ENCODE measurements at places on chromosomes 11 and 22.

- DNase-seq, result no peak
Observed at GRCh38 chr11:95065336-95065735, 1.4 kb upstream of the SRSF8 start.

- DNase-seq, result no peak
Observed at GRCh38 chr11:85950317-85951048, 95.3 kb downstream of the CCDC83 start.

GRCh38 chr22:35591714-35592417, 25.3 kb downstream of the MB start:
- DNase-seq, result no peak

- DNase-seq, result no peak
Observed at GRCh38 chr11:112355726-112356125, 95.1 kb upstream of the PLET1 start.

- no peak for DNase-seq
Observed at GRCh38 chr11:92253945-92254344, 29.3 kb downstream of the FAT3 start.

DNA sequence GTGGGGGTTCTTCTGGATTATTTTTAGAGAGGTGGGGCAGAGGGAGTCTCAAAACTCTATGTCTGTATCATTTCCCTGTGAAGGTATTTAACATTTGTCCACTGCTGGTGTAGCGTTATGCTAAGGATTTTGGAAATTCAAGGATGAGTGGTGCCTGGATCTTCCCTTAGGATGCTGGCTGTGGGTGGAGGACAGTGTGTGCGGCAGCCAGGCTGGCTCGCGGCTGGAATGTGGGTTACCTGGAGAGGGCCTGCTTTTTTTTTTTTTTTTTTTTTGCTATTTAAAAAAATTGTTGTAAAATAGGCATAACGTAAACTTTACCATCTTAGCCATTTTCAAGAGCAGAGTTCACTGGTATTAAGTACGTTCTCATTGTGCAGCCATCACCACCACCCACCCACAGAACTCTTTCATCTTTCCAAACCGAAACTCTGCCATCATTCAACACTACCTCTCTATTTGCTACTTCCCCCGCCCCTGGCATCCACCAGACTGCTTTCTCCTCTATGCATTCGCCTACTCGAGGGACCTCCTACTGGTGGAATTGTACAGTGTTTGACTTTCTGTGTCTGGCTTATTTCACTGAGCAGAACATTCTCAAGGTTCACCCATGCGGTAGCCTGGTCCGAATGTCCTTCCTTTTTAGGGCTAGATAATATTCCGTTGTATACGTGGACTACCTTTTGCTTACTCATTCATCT, 67.1 kb downstream of the PARVB start:
- DNase-seq, result no peak

GRCh38 chr11:46326813-46327416, 20.3 kb upstream of the DGKZ start:
- DNase-seq, result no peak

GRCh38 chr11:12723421-12724300, 49.4 kb downstream of the TEAD1 start:
- no peak for DNase-seq

DNA sequence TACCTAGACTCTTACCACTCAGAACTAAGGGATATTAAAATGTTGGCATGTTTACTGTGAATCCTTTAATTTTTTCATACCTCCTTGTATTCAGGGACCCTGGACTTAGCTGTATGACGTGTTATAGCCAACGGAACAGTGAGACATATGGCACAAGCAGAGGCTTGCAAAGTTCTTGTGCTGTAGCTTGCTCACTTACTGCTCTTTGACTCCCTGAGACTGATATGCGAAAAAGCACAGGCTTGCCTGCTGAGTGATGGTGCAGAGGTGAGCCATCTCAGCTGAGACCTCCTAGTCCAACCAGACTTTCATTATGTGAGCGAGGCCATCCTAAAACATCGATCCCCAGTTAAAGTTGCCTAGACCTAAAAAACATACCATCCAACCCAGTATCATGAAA, 811.0 kb downstream of the METTL15 start:
- DNase-seq, result no peak

DNA sequence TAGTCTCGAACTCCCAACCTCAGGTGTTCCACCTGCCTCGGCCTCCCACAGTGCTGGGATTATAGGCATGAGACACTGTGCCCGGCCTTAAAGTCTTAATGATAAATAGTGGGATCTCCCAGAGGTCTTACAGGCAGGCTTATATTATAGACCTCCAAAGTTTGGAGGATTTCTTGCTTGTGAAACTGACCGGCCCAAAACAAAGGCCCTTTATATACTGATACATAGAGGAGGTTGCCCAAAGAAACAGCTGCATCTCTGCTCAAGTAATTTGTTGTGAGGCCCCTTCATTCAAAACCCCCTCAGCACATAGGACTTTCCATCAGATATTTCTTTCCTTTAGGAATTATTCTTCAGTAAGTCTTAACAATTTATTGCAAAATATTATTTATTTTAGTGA, 27.4 kb upstream of the RDX start:
- DNase-seq, result no peak

GRCh38 chr22:42937164-42937843, 77.6 kb downstream of the PACSIN2 start:
- DNase-seq, result peak; percentile 36

DNA sequence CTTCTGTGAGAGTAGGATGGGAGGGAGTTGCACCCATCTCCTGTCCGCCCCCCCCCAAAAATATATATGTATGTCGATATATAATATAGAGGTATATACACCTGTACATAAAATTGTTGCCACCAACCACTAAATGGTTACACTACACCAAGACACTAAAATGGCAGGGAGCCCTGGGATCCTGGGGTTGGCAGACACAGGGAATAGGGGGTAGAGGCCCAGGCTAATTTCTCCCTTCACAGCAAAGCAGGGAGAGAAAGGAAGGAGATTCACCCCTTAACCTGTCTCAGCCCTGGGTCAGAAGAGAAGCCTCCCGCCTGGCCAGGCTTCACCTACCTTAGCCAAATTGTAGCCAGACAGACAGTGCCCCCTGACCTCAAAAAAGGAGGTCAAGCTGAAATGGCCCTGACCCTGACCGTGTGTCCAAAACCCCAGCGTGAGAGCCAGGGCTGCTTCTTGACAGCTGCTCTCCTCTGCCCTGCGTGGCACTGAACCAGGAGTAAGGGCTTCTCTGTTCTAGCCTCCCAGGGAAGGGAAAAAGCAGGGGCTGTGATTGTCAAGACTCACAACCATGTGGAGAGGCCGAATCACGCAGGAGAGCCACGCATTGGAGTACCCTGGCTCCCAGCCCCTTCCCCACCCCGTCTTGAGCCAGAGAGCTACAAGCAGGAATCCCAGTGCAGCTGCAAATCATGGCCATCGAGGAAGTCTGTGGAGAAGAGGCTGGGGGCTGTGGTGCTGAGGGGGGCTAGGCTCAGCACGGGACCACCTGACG, 40.5 kb downstream of the SGSM3 start:
- DNase-seq, result no peak

- peak; percentile 21 for DNase-seq
Observed at GRCh38 chr11:117823294-117823945, 1.1 kb downstream of the FXYD2 start.

DNA sequence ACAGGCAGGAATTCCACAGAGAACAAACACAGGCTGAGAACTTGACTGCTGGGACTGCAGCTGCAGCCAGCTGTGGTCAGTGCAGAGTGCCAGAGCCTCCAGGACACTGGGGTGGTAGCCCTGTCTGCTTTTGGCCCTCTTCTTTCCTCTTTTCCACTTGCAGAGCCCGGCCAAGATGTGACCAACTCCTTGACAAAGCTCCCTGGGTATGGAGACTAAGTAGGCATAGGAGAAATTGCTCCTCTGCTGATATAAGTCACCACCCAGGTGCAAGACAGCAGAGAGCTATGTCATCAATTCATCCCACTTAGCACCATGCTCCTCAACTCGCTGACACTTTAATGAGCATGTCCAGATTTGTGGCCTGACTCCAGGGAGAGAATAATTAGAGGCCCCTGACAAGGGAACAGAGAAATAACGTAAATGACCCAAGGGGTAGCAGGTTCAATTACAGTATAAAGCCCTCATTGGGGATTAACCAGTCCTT, 369.4 kb upstream of the B3GAT1 start:
- DNase-seq, result no peak

DNA sequence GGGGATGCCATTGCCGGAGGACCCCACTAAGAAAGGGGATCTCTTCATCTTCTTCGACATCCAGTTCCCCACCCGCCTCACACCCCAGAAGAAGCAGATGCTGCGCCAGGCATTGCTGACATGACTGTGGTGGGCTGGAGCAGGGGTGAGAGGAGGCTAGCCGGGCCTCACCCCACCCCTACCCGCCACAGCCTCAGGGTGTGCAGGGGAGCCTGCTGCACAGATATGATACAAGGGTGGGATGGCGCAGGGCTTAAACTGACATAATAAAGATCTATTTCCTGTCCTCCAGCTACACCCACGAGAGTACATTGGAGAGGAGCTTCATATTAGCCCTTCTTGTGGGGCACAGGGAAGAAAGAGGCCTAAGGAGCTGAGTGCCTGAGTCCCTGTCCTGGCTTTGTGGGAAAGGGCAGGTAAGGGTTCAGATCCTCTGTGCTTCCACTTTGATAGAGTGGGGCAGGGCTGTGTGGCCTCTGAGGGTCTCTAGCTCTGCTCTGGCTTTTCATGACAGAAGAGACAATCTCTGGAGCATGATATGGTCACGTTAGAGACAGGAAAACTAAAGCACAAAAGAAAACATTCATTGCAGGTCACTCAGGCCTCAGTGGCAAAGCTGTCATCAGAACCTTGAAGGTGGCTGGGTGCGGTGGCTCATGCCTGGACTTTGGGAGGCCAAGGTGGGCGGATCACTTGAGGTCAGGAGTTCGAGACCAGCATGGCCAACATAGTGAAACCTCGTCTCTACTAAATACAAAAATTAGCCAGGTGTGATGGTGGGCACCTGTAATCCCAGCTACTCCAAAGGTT, 12.4 kb downstream of the UCP2 start:
- no peak for DNase-seq

DNA sequence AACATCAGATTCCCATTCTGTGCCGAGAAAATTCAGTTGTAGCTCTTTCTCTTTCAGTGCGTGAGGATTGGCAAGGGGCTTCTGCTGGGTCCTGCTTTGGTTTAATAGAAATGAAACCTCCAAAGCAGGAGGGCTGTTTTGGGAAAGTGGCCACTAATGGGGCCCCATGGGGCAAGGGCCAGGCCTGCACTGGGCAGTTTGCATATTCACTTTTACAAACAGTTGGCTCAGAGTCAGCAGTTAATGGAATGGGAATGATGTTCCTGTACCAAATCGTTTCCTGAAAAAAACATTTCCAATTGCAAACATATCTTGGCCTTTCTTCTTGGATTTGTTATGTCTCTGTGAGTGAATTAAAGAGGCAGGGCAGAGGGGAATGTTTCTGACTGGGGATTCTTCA, 92.1 kb downstream of the PARVA start:
- DNase-seq, result peak; percentile 60

DNA sequence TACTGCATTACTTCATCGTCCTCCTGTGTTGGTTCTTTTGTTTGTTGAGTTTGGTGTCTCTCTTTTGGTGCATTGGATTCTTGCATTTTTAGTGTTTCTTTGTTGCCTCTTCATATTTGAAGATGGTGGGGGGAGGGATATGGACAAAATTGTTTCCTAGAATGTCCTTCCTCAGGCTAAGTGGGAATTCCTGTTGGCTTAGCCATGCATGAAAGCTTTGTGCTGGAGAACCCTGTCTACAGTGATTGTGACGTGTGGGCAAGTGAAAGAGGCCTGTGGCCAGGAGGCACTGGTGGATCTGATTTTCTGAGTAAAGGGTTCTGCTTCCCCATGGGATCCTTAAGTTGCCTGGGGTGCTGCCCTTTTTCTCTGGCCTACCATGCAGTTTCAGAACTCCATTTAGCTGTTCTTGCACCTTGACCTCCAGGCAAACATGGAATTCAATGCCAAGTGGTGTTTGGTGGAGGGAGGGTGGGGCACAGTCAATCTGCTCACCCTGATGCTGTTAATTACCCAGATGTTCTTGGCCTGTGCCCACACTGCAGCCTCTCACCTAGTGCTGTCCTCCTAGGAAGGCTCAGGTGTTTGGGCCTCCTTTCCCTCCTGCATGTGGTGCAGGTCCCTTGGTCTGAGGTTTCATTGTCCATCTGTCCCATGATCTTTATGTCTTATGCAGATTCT, 46.3 kb upstream of the SLC22A12 start:
- DNase-seq, result no peak

GRCh38 chr11:8192016-8192895, 23.4 kb upstream of the RIC3 start:
- DNase-seq, result peak; percentile 72

GRCh38 chr11:111967649-111968048, 30.5 kb downstream of the DIXDC1 start:
- DNase-seq, result no peak

GRCh38 chr11:122765487-122766131, 72.7 kb upstream of the CRTAM start:
- DNase-seq, result no peak

- DNase-seq, result no peak
Observed at GRCh38 chr11:121578251-121578976, 125.6 kb upstream of the SORL1-AS1 start.

- no peak for DNase-seq
Observed at GRCh38 chr11:128463371-128463829, 124.0 kb downstream of the ETS1 start.

GRCh38 chr11:105181100-105181499, 41.5 kb upstream of the CARD18 start:
- DNase-seq, result no peak

DNA sequence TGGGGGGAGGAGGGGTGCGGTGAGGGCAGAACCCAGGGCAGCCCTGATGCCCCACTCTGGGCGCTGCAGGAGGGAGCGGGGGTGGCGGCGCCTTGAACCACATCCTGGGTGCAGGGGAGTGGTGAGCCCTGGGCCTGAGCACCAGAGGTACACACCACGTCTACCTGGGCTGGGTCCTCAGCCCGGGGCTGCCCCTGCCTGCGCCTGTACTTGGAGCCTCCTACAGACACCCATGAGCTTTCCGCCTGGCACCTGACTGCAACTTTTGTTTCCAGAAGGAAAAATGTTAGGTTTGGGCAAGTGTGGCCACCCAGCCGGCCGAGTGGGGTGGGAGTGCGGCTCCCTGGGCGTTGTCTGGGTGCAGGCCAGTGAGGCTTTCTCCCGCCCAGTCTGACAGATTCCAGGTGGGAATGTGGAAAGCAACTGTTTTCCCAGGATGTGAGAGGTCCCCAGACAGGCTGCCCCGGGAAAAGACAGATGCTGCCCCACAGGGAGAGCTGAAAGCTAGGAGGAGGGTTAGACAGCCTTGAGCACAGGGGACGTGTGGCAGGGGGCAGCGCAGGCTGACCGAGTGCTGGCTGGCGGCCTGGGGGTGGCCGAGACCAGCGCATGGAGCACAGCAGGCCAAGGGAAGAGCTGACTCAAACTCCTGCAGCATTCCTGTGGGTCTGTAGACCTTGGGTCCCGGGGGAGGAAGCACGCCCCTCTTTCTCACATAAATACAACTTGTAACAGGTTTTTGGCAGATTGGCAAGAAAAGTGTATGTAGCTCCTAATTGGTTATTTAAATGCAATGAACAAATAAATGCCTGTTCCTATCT, 44.1 kb downstream of the GNB1L start:
- no peak for DNase-seq

- no peak for DNase-seq
Observed at GRCh38 chr11:3220521-3221407, 2.2 kb upstream of the MRGPRG start.

Data from right hindlimb (tissue), 1 donor.